Stimulated activated CD4-positive, alpha-beta T cell treated with anti-CD3 and anti-CD28 coated beads, Interleukin-12 subunit alpha, Interleukin-12 subunit beta, amount 100 ng/mL, for 24 hours (primary cell): ENCODE measurements at places on chromosomes 2 and 18.

DNA sequence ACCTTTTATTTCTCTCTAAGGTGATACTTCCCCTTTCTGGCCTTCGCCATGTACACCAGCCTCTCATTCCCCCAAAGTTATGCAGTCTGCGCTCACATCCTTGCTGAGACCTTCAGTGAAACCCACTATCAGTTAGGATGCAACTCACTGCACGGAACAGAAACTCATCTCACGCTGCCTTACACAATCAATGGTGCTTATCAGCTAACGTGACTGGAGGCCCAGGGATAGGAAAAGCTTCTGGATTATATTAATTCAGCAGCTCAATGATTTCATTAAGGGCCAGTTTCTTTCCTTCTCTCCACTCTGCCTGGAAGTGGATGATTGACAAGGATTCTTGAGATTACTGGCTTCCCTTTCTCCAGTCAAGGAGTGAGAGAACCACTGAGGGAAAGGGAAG is 44.8 kb downstream of the CDH2 start:
- DNase-seq, result no peak

- no peak for DNase-seq
Measured at GRCh38 chr18:12604445-12605007, 53.4 kb downstream of the SPIRE1 start.

- DNase-seq, result no peak
Measured at GRCh38 chr2:6730003-6730402, 135.7 kb downstream of the CMPK2 start.

- no peak for DNase-seq
Measured at GRCh38 chr2:50722776-50723175, 309.2 kb downstream of the NRXN1 start.

DNA sequence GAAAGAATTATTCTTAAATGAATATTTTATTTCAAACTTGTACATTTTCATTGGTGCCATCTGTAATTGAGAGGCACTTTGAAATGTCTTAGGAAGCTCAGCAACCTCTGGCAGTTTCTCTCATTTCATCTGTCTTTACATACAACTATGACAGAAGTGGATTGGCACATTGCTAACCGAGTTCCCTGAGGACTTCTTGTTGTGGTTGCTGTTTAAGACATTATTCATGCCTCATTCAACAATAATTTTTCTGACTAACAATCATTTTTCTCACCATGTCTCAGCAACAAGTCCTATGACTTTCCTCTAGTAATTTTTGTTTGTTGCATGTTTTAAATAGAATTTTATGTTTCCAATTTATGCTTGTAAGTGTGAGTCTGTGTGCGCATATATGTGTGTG is 284.0 kb upstream of the CWC22 start:
- DNase-seq, result no peak

GRCh38 chr2:42117182-42117579 is 52.0 kb upstream of the EML4 start:
- DNase-seq, result no peak

DNA sequence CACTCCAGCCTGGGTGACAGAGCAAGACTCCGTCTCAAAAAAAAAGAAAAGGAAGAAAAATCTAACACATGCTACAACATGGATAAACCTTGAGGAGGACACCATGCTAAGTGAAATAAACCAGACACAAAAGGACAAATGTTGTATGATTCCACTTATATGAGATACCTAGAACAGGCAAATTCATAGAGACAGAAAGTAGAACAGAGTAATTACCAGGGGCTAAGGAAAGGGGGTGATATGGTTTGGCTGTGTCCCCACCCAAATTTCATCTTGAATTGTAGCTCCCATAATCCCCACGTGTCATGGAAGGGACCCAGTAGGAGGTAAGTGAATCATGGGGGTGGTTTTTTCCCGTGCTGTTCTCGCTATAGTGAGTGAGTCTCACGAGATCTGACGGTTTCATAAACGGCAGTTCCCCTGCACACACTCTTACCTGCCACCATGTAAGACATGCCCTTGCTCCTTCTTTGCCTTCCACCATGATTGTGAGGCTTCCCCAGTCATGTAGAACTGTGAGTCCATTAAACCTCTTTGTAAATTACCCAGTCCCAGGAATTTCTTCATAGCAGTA is 91.4 kb upstream of the CABLES1 start:
- no peak for DNase-seq

GRCh38 chr2:114011713-114012112 is 121.8 kb downstream of the ACTR3 start:
- no peak for DNase-seq

GRCh38 chr2:37156071-37156856 is 516 bp downstream of the EIF2AK2 start:
- DNase-seq, result peak; percentile 31

DNA sequence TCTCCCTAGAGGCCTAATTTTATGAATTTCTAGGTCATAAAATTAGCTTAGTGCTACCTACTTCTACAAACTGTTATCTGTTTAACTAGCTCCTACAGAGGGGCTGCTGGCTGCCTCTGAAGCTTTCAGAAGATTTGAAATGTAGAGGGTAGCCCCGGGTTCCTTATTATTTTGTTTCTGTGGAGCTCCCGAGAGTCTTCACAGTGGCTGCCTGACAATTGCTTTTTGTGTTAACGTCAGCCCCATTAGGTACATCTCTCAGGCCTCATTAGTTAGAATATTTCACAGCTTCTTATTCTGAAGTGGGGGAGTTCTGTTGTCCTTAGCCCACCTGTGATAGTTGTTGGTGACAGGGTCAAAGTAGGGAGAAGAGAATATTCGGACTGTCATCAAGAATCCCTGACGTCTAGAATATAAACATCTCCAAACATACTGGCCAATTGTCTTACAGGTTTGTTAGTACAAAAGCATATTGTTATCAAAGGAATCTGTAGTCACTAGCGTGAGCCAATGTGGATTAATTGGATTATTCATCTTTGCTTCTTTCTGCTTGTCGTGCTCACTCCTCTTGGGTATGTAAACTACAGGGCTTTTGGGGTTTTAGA is 77.5 kb downstream of the DIS3L2 start:
- DNase-seq, result no peak

GRCh38 chr2:64542071-64543007 is 18.2 kb downstream of the AFTPH start:
- no peak for DNase-seq

DNA sequence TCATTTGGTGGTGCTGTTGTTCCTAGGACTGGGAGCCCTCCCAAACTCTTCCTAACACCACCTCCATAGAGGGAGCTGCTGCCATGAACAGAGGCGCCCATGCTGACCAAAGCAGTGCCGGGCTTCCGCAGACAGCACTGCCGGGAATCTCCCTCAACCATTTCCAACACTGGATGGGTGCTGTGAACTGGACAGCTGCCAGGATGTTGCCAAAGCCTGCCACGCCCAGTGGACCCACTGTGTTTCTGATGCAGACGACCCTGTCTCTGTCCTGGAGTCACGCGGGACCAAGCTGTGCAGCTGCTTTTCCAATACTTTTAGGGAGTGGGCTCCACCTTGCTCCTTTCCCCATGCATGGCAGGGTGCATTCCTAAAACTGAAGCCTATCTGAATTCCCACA is 16.9 kb upstream of the GNAL start:
- no peak for DNase-seq

DNA sequence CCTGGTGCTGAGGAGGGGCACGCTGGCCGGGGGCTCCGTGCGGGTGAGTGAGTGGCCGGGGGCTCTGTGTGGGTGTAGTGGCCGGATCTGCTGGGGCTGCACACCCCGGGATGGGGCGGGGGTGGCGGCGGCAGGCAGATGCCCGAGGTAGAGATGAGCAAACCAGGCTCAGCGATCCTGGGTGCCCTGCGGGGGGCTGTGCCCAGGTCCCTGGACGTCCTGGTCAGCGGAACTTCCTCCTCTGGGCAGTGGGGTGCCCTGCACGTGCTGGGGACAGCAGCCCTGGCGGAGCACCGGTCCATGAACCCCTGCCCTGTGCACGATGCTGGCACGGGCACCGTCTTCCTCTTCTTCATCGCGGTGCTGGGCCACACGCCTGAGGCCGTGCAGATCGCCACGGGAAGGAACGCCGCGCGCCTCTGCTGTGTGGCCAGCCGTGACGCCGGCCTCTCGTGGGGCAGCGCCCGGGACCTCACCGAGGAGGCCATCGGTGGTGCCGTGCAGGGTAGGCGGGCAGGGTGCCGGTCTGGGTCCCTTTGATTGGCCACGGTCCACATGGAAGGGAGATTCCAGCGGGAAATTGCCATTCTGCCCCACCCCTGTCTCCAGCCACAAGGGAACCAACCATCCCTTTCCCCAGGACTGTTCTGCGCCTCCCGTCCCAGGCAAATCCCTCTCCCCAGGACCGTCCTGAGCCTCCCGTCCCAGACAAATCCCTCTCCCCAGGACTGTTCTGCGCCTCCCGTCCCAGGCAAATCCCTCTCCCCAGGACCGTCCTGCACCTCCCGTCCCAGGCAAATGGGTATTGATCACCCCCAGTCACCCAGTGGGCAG is 5.9 kb downstream of the NEU4 start:
- no peak for DNase-seq

GRCh38 chr18:73509460-73509859 is 638.2 kb downstream of the FBXO15 start:
- DNase-seq, result no peak

DNA sequence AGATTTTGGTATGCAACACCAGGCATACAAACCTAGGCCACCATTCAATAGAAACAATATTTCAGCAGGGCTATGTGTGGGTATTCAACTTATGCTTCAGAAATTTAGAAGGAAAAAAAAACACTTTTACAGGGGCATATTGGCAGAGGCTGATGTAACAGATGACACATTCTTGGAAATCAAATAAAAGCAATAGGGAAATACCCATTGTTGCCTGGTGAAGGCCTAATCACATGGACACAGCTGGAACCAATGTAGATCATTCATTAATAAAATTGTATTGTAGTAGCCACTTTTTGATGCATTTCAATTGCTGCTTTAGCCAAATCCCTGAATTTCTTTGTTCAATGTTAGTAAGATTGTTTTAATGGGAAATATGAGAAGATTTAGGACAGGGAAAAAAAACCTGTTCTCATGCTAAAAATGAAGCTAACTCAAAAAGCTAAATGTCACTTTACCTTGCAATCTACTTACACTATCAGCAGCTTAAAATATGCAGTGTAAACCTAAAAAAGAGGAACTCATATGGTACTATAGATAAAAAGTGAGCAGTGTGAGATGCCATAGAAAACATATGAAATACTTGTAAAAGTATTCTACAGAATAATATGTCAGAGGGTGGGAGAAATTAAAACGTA is 289.4 kb downstream of the ZEB2 start:
- DNase-seq, result no peak

DNA sequence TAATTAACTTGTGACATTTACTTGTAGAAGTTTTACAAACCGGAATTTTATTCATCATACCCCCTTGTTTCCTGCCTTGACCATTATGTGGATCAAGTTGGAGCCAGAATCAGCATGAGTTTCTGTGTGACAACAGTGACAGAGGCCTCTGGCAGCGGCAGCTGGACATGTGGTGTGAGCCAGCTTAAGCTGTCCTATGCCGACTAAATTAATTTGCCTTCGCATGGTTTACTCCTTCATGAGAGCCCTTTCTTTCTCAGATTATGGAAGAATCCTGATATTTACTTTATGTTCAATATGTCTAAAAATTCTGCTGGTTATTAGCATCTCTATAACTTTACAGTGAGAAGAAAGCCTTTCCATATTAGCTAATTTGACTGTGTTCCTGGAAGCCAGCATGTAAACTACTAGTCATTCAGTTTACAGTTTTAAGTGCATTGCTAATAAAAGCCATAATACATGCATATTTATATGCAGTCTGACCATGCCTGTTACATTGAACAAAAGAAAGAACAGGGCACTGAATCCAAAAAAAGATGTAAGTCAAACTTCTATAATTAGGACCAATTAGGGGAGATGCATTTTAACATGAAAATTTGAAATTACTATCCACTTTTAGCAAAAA is 495.8 kb upstream of the ACVR2A start:
- DNase-seq, result no peak

- no peak for DNase-seq
Measured at GRCh38 chr2:152513681-152514080, 178.7 kb downstream of the FMNL2 start.

DNA sequence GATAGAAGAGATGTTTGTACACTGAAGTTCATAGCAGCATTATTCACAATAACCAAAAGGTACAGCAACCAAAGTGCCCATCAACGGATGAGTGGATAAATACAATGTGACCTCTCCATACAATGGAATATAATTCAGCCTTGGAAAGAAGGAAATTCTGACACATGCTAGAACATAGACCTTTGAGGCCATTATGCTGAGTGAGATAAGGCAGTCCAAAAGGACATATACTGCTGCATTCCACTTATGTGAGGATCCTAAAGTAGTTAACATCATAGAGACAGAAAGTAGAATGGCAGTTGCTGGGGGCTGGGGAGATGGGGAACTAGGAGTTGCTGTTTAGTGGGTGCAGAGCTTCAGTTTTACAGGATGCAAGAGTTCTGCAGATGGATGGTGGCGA is 38.2 kb upstream of the GLI2 start:
- DNase-seq, result no peak

DNA sequence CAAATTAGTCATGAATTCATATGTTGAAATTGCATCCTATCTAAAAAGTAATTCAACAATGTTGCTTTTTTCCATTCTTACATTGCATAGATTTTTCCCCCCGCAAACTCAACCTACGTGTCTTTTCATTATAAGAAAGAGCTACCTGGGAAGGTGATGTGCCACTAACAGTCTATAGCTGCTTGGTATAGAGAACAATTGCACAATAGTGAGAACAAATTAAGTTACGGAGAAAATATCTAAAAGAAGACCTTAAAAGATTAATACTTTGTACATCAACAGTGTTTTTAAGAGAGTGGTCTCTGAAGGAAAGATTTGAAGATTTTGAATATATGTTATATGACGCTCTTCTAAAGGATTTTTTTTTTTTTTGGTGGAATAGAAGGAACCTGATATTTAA is 111.8 kb downstream of the STK39 start:
- no peak for DNase-seq

GRCh38 chr2:191479680-191480023 is 198.3 kb upstream of the NABP1 start:
- DNase-seq, result no peak

- DNase-seq, result no peak
Measured at GRCh38 chr2:182713601-182714000, 2.5 kb upstream of the DNAJC10 start.

DNA sequence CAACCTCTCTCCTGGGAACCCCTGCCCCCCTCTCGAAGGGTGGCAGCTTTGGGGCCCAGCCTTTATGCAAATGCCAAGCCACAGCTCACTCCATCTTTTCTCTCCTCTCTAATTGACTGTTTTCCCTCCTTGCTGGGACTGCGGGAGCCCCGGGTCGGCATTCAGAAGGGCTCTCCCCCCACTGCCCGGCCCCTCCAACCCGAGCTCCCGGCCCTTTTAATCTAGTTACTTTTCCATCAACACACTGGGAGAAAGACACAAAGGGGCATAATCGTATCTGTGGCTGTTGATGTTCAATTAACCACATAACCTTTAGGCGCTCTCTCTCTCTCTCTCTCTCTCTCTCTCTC is 95.4 kb downstream of the INHBB start:
- no peak for DNase-seq
